Stomach (tissue), 19 donors: ENCODE measurements at places on chromosomes 7 and 10. TPM values are rescaled to one million over a fixed set of nuclear protein-coding genes. Genes with fewer than 3 reads are reported as not detected.
A peak's percentile ranks its signal among the peaks of the same experiment; 100 is the strongest.

- peaks cover 4% of the 10 kb centered on the region for H3K36me3 ChIP-seq
- H3K27ac ChIP-seq: no peak overlapping the region
- no peak for DNase-seq
- peaks cover 23% of the 10 kb centered on the region for H3K4me1 ChIP-seq
- no peaks in the 10 kb centered on the region for H3K27me3 ChIP-seq
Measured at GRCh38 chr7:151672716-151673115, 153.0 kb upstream of the RHEB start.

DNA sequence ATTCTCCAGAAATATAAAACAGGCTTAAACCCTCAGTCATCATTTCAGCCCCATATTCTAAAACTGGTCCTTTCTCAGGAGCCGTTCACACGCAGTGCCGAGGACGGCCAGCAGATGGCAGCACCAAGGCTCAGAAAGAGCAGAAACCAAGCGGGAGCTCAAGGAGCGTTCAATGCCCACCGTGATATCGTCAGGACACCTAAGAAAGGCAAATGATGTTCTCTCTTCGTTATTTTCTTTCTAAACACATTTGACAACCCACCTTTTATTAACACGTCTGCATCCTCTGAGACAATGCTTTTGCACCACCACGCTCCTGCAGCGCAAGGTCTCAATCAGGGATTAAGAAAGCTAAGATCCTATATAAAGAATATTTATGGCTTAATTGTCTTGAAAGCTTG is 45.7 kb upstream of the RBM33 start:
- no peak overlapping the region for H3K27ac ChIP-seq
- no peak overlapping the region for H3K4me3 ChIP-seq
- H3K36me3 ChIP-seq: no peaks in the 10 kb centered on the region

- no peaks in the 10 kb centered on the region for H3K27me3 ChIP-seq
- no peaks in the 10 kb centered on the region for H3K36me3 ChIP-seq
- H3K4me1 ChIP-seq: no peaks in the 10 kb centered on the region
- no peak overlapping the region for H3K4me3 ChIP-seq
- DNase-seq: peak; percentile 41
- H3K27ac ChIP-seq: no peak overlapping the region
Measured at GRCh38 chr10:127832501-127832900, 60.2 kb downstream of the CLRN3 start.

- no peaks in the 10 kb centered on the region for H3K36me3 ChIP-seq
- peaks cover 58% of the 10 kb centered on the region for H3K27me3 ChIP-seq
- DNase-seq: no peak
- H3K4me1 ChIP-seq: peaks cover 15% of the 10 kb centered on the region
- no peak overlapping the region for H3K4me3 ChIP-seq
Measured at GRCh38 chr10:100565206-100565985, 29.7 kb downstream of the HIF1AN start.

DNA sequence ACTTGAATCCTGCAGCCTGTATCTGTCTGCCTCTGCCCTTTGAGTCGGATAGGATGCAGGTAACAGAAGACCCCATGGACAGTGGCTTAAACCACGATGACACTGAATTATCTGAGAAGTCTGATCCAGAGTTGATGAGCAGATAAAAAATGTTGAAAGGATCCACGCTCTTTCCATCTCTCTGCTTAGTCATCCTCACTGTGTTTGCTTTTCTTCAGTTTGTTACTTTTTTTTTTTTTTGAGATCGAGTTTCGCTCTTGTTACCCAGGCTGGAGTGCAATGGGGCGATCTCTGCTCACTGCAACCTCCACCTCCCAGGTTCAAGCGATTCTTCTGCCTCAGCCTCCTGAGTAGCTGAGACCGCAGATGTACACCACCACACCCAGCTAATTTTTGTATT is 36.9 kb upstream of the GOLGA7B start:
- H3K27me3 ChIP-seq: peaks cover 32% of the 10 kb centered on the region
- no peaks in the 10 kb centered on the region for H3K36me3 ChIP-seq
- H3K4me3 ChIP-seq: no peak overlapping the region
- no peak for DNase-seq

Gene SPDYE16
- not detected for total RNA-seq

Gene RELN
- total RNA-seq: 0.89 TPM

Gene OR6V1
- total RNA-seq: not detected
